ENCODE measurements at places on chromosomes 4 and X.

GRCh38 chr4:144787365-144788258 is 141.7 kb downstream of the HHIP start:
- DNase-seq: no peak

- DNase-seq: no peak
Measured at GRCh38 chr4:142497606-142498005, 348.5 kb downstream of the INPP4B start.

DNA sequence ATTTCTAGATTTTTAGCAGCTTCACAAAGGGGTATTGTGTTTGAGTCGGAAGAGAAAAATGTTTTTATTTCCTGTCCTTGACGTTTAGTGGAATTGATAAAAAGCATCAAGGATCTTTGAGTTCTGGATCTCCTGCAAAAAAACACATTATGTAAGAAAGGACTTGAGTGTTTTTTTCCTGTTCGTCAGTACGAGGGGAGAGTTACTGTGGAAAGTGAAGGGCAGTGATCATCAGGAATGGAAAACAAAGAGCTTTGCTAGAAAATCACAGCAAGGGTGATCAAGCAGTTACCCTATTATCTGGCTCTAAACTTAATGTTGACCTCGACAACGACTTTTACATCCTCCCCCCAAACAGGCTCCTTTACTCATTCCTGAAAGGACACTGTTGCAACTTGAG is 7.3 kb downstream of the LIMCH1 start:
- DNase-seq: no peak

- DNase-seq: no peak
Measured at GRCh38 chr4:167084321-167084720, 150.0 kb downstream of the SPOCK3 start.

GRCh38 chr4:13547485-13548041 is 3.3 kb upstream of the NKX3-2 start:
- no peak for DNase-seq

DNA sequence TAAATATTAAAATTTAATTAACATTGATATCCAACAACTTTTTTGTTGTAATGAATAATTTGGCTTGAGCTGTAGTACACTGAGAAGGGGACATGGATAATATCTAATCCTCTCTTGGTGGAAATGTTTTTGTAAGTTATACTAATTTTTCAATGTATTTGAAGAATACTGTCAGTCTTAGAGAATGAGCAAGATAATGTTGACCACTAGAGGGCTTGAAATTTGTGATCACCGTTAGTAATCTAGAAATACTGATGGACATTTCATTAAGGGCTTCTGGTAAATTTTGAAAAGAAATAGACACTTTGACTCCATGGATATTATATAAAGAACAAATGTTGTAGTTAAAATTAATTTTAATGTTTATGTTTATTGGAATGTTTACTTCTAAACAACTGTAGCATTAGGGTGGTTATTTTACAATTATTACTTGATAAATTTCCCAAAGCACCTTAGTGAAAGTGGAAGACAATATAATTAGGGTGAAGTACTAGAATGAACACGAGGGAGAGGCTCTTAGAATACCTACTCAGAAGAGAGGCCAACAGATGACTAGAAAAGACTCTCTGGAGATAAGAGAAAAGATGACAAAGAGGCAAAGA is 20.0 kb upstream of the CAMK2D start:
- DNase-seq: no peak

- no peak for DNase-seq
Measured at GRCh38 chrX:107348051-107348450, 101.4 kb upstream of the FRMPD3 start.
